ENCODE measurements at places on chromosomes 16 and 17.

DNA sequence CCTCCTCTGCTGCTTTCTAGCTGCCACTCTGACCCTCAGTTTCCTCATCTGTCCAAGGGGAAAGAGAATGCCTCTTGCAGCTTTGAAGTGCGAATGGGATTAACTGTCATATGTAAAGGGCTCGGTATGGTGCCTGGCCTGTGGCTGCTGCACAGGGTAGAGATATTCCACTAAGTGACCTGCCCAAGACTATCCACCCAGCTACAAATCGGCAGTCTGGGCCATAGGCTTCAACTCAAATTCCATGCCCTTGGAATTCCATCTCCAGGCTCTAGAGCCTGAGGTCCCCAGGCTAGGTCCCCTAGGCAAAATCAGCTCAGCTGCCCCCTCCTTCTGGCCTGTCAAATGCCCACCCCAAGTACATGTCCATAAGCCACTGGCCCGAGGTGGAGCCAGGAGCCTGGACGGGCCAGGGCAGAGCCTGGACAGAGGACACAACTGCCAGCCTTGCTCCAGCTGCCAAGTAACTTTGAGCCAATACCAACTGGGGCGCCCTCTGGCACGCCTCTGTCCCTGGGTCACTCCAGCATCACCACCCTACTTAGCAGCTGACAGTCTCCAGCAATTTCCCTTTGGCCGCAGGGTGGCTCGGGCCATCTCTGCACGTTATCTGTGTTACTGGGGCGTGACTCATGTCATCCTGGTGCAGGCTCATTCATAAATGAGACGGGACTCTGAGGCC is 57.2 kb downstream of the SDK2 start:
- no peak for DNase-seq

GRCh38 chr16:12390644-12391043 is 413.0 kb downstream of the CPPED1 start:
- DNase-seq: no peak

GRCh38 chr16:2816751-2817339 is at the start of gene PRSS21:
Gene PRSS21, plus strand, starts transcription at chr16:2817237. Its CDS starts 32 bp downstream, at chr16:2817269.
- no peak for DNase-seq

DNA sequence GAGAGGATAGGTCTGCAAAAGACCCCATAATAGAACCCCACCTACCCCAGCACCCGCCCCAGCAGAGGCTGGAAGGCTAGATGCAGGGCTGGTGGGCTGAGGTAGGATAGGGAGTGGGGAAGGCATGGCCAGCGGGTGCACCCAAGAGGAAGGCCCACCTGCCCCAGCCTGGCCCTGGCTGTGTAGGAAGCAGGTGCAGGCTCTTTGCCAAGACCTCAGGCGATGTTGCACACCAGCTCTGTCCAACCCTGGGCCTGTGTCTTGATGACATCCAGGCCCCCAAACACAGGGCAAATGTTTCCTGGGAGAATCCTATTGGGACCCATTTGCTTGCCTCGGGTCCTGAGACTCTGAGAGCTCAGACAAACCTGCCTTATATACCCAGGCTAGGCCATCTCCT is 12.2 kb downstream of the UNC119 start:
- no peak for DNase-seq

GRCh38 chr16:26667307-26667706 is 399.4 kb upstream of the C16orf82 start:
- DNase-seq: no peak

DNA sequence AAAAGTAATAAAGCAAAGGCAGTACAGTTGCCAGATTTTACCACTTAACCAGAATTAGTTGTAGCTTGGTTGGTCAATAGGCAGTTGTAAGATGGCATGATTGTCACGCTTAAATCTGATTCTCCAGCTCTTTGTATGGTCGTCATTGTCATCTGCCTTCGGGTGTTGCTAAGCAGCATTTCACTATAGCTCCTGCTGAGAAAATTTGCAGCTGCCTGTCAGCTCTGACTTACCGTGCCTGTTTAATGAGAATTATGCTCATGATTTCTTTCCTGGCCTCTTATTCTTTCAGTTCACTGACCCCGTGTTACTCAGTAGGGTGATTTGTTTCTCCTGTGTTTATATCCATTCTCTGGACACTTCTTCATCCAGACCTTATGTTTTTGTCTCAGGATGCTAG is 66.7 kb downstream of the TANGO6 start:
- no peak for DNase-seq

All from HS-5 (cell line).